Left colon (tissue), 2 donors: ENCODE measurements at places on chromosomes 1 and 21. TPM values are rescaled to one million over a fixed set of nuclear protein-coding genes. Genes with fewer than 3 reads are reported as not detected.

OLFML2B gene
- 1.1 TPM for total RNA-seq

GRCh38 chr1:182279724-182280503, 111.7 kb downstream of the GLUL start:
- no peak for DNase-seq

- DNase-seq = no peak
These were observed 32.3 kb downstream of the ERRFI1 start for GRCh38 chr1:7993593-7994479.

FAM72B gene
- total RNA-seq = not detected

DEPDC1 gene
- total RNA-seq = 1.9 TPM

GPR153 gene
- total RNA-seq = 60.6 TPM

C1orf115 gene
- 91.6 TPM for total RNA-seq

THRAP3 gene
- 79.7 TPM for total RNA-seq

U2AF1 gene
- 6.5 TPM for total RNA-seq

KIF17 gene
- total RNA-seq = 0.31 TPM

CAPN8 gene
- 118 TPM for total RNA-seq

DNA sequence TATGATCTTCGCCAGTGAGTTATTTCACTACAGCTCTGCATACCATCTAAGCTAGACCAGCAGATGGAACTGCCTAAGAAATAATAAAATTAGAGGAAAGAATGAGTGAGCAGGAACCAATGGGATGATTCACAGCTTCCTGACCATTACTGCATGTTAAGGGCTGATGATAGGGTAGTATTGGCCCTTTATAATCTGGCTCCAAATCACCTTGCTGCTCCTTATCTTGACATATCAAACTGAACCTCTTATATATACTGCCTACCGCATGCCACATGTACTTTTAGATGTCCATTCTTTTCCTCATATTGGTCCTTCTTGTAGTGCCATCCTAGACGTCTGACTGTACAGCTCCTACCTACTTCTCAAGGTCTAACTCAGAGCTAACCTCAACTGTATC, 524.4 kb downstream of the DPYD start:
- DNase-seq = no peak

GRCh38 chr1:155218854-155219591, 10.5 kb downstream of the MTX1 start:
- no peak for DNase-seq

DNA sequence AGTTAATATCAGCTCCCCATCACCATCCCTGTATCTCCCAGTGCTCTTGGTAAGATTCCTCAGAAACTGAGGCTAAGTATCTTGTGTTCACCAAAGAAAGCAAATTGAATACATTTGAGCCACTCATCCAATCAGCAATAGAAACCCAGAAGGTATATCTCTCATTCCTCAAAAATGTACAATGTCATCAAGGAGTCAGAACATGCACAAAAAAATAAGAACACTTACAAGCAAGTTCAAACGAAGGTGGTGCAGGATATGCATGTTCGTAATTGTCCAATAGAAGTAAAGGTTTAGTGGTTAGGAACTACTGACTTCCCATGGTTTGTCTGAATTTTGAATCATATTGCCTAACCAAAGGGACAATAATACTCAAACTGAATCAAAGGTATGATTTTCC, 24.3 kb downstream of the RXRG start:
- no peak for DNase-seq

INAVA gene
- total RNA-seq = 172 TPM

CREG1 gene
- 48.9 TPM for total RNA-seq

- DNase-seq = no peak
These were observed 48.2 kb upstream of the DIP2A start for GRCh38 chr21:46410516-46410915.

DNA sequence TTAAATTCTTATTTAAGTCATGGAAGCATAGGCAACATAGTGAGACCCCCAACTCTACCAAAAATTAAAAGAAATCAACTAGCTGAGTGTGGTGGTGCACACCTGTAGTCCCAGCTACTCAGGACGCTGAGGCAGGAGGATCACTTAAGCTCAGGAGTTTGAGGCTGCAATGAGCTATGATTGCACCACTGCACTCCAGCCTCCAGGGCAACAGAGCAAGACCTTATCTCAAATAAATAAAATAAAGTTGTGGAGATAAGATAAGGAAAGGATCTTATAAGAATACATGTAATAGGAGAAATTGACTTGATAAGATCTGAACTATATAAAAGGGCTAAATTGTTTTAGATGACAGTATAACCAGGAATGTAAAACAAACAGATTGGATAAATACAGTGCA, 2.3 kb upstream of the BATF3 start:
- peak; percentile 21 for DNase-seq

DNA sequence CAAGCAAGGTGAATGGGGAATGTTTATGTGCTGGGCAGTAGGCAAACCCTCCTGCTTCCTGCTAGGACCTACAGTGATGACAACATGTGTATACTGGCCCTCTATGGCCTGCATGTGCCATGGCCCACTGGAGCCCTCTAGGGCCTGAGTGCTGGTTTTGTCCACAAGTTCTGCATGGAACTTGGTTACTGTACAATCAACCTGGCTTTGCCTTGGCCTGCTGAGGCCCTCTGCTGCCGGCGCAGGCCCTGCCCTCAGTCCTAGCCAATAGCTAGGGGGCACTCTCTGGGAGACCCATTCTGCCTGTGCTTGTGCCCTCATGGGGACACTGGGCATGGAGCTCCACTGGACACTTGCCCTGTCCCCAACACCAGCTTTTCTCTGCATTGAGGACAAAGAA, 138.6 kb upstream of the NGF start:
- DNase-seq = no peak

PKP1 gene
- total RNA-seq = 0.42 TPM

AMY2A gene
- not detected for total RNA-seq

DNA sequence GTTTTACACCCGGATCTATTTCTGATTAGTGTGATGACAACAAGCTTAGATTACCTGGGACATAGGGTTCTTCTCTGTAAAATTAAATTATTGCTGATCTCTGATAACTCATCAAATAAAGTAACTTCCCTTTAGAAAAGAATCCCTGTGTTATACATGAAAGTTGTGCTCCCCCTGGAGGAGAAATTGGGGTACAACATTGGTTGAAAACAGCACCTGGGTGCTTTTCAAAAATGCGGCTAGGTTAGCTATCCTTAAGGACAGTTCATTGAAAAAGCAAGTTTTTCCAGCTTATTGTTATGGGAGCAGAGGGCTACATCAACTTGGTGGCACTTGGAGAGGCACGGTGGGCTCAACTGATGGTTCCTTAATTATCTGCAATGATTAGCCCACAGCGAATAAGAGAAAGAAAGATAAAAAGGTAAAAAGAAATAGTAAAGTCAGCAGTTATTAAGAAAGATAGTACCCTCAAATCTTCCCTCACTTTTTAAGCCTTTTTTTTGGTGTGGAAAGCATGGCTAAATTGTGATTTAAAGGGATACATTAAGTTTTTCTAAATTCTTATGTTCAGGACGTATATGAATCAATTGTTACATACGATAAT, 97.8 kb downstream of the FMN2 start:
- DNase-seq = peak; percentile 22

CD48 gene
- 2.2 TPM for total RNA-seq

GRCh38 chr1:46394872-46395465, 852 bp downstream of the FAAH start:
- no peak for DNase-seq

- no peak for DNase-seq
These were observed 11.8 kb upstream of the KIAA0040 start for GRCh38 chr1:175204330-175204729.

GRCh38 chr1:178644308-178645120, 80.5 kb upstream of the RALGPS2 start:
- peak; percentile 60 for DNase-seq

GCSAML gene
- total RNA-seq = 0.67 TPM

DNA sequence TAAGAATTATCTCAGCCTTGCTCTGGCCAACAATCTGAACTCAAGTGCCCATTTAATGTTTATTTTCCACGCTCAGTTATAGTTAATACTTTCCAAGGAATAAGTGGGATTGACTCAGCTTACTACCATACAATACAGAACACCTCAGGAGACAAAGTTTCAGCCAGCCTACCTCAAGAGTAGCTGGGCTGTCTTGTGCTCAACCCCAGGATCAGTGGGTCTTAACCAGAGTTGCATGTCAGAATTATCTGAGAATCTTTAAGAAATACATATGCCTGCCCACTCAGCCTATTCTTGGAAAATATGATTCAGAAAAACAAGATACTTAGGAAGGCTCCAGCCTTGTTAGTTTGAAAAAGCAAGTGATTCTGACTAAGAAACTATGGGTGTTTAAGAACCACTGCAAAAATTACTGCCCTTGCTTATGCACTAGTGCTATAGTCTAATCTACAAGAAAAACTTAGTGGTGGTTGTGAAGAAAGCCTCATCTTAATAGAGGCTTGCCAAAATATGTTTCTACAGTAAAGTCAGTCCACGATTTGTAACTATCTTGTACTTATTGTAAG, 20.4 kb downstream of the CDC7 start:
- no peak for DNase-seq

RAB7B gene
- 0.34 TPM for total RNA-seq

- no peak for DNase-seq
These were observed 34.3 kb upstream of the CITED4 start for GRCh38 chr1:40896482-40896881.

GRCh38 chr1:152013664-152014237, 20.1 kb upstream of the S100A10 start:
- DNase-seq = no peak

DMBX1 gene
- not detected for total RNA-seq
